ENCODE measurements at places on chromosomes 4 and X.

DNA sequence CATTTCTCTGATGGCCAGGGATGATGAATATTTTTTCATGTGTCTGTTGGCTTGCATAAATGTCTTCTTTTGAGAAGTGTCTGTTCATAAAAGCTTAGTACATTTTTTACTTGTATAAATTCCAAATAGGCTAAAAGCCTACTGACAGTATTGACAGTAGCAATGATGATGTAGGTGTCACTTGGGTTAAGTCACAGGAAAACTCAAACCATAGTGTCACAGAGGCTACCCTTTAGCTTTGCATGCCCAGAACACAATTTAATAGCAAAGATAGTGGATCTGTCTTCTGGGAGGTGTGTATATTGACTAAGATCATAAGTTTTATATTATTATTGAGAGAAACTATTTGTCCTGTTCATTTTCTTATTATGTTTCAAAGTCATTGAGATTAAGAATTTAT lies 8.1 kb downstream of the RP2 start:
- no peak for DNase-seq

DNA sequence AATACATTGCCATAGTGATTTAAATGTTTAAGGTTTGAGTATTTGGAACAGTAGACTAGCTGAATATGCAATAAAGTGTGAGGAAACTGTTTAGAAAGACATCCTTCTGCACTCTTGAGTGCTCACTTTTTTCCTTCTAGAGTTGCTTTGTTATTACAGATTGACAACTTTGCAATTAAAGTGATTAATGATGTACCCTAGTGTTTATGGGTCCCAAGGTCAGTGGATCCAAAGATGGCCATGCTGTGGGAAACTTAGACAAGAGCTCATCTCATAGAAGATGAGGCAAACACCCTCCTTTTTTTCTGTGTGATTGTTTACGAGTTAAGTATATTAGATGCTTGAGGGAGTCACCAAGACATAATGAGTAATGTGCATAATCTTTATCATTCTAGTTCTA lies 118.8 kb downstream of the PDLIM5 start:
- no peak for DNase-seq

- DNase-seq, result no peak
These were observed 179.7 kb upstream of the RASGEF1B start for GRCh38 chr4:81651243-81651899.

DNA sequence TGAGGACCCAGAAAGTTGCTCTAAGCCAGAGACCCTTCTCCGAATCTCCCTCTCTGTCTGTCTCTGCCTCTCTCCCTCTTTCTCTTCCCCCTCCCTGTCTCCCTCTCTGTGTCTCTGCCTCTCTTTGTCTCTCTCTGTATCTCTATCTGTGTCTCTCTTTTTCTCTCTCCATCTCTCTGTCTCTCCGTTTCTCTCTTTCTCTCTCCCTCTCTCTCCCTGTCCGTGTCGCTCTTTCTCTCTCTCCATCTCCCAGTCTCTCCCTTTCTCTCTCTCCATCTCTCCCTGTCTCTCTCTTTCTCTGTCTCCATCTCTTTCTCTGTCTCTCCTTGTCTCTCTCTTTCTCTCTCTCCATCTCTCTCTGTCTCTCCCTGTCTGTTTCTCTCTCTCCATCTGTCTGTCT lies 2.6 kb upstream of the SHOX start:
- DNase-seq, result no peak

DNA sequence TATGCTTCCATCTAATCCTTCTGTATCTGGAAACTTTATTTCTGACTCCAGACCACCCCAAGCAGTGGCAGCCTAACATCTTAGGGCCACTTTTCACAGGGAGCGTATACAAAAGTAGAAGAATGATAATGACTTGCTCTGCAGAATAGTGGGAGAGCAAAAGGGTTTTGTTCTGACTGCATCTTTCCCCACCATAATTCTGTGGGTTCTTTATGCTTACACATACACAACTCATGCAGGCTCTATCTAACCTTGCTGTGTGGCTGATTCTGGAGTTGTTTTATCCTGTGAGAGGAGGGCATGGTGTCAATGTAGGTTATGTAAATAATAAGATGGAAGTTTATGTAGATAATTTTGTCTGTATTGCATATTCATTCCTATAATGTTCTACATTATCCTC lies 42.4 kb upstream of the NDNF start:
- no peak for DNase-seq

- DNase-seq, result no peak
These were observed 171.0 kb downstream of the GPM6A start for GRCh38 chr4:175641024-175641423.

- DNase-seq, result no peak
These were observed 30.3 kb downstream of the TMPRSS11A start for GRCh38 chr4:67933038-67933437.

- DNase-seq, result no peak
These were observed 55.2 kb downstream of the DOCK11 start for GRCh38 chrX:118550792-118551191.

DNA sequence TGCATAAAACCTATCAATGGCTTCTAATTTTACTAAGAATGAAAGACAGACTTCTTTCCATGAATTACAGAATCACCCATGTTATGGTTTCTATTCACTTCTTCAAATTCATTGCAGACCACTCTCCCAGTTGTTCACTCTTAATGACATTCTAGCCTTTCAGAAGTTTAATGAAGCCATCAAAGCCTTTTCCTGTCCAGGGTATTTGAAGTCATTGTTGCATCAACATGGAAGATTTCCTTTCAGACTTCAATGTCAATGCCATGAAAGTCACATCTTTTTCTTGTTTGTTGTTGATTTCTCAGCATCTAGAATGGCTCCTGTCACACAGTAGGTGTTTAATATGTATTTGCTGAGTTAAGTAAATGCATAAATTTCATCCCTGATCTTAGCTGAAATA lies 48.1 kb upstream of the ARSJ start:
- no peak for DNase-seq

GRCh38 chr4:122548886-122549630 lies 71.8 kb downstream of the IL21 start:
- DNase-seq, result no peak

DNA sequence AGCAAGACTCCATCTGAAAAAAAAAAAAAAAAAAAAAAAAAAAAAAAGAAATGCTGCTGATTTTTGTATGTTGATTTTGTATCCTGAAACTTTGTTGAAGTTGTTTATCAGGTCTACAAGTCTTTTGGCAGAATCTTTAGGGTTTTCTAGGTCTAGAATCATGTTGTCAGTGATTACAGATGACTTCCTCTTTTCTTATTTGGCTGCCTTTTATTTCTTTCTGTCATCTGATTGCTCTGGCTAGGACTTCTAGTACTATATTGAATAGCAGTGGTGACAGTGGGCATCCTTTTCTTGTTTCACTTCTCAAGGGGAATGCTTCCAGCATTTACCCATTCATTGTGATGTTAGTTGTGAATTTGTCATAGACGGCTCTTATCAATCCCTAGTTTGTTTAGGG lies 334.4 kb downstream of the SPRY1 start:
- no peak for DNase-seq

GRCh38 chr4:133102043-133102442 lies 47.1 kb upstream of the PCDH10 start:
- no peak for DNase-seq

DNA sequence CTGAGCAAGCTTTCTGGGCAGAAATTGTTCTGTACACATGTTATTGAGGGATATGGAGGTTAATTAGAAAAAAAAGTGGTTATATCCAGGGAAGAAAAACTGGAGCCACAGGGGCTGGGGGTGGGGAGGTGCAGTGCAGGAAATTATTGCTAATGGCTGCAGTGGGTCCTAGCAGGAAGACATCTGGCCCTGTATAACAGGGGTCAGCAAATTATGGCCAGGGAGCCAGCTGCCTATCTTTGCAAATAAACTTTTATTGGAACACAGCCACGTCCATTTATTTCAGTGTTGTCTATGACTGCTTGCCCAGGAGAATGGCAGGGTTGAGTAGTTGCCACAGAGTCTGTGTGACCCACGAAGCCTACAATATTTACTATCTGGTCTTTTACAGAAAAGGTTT lies 23.4 kb upstream of the PRPS2 start:
- no peak for DNase-seq

DNA sequence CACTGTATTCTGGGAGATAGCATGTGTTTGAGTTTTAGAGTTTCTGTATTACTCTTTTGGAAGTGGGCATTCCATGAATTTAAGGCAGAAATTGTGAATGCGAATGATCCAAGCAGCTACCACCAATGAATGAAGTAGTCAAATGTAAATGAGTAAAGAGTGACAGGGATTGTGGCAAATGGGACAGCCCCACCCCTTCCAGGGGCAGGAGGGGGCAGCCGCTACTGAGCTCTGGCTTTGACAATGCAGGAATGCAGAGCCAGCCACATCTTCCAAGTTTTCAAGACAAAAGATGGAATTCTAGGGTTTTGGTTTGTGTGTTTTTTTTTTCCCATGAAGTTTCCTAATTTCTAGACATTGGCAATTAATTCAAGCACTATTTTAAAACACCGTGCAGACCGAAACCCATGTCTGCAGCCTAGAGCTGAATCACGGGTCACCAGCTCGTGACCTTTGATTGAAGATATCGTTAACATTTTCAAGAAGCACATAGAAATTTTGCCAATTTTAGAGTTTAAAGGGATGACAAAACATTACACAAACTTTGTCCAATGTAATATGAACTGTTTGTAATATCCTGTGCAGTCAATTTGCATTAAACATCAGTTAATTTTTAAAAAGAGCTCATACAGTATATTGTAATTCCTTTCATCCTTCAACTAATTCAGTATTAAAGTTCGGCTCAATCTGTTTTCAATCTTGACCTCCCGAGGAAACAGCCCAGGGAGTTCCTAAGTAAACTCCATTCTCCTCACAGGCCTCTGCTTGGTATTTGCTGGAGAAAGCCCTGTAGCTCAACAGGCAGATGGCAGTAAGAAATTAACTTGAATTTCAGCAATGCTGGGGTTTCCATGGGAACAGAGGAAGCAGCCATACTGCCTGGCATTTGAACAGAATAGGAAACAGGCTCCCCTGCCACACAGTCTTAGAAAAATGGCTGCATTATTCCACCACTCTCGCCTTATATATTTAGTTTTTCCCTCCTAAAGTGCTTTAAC lies 83.4 kb downstream of the UCHL1 start:
- DNase-seq, result no peak
